ENCODE measurements at places on chromosomes 3 and 15. TPM values are rescaled to one million over a fixed set of nuclear protein-coding genes. Genes with fewer than 3 reads are reported as not detected.

GRCh38 chr3:5197470-5198312, 10.2 kb downstream of the EDEM1 start:
- DNase-seq, result no peak

DNA sequence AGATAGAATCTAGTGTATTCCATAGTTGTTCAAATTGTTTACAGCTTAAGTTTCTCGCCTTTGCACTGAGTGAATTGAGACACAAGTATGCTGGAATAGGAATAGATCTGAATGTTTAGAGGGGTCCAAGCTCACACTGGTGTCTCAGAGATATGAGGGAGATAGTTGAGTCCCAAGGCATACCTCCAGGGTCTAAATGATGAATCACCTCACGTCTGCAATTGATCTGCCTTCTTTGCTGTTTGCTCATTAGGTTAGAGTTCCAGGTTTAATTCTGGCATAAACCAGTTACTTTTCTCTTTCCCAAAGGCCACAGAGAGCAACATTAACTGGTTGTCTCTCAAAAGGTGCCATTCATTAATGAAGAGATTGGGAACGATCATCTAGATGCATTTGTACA, 106.3 kb upstream of the MME start:
- DNase-seq, result no peak

GRCh38 chr3:120182613-120183511, 88.6 kb upstream of the GSK3B start:
- no peak for DNase-seq

GRCh38 chr3:49411968-49412631, at the start of the genes RHOA and TCTA:
Gene RHOA (minus strand): TSS chr3:49411976. CDS start chr3:49375589, 36,387 bp downstream.
Gene TCTA (plus strand): TSS chr3:49412423. CDS start chr3:49412427, 4 bp downstream.
- DNase-seq, result peak; percentile 98

- no peak for DNase-seq
Measured at GRCh38 chr15:97115761-97116070, 785.2 kb downstream of the NR2F2 start.

- no peak for DNase-seq
Measured at GRCh38 chr3:4855676-4856075, 123.6 kb upstream of the BHLHE40 start.

- no peak for DNase-seq
Measured at GRCh38 chr3:71067977-71068654, 515.4 kb downstream of the FOXP1 start.

GRCh38 chr3:115409596-115409995, 213.7 kb upstream of the GAP43 start:
- no peak for DNase-seq

DNA sequence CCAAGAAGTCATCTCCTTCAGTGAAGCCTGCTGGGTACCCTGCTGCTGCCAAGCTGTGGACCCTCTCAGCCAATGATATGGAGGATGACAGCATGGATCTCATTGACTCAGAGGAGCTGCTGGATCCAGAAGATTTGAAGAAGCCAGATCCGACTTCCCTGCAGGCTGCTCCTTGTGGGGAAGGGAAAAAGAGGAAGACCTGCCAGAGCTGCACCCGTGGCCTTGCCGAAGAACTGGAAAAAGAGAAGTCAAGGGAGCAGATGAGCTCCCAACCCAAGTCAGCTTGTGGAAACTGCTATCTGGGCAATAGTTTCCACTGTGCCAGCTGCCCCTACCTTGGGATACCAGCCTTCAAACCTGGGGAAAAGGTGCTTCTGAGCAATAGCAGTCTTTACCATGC, 13.7 kb upstream of the ANP32A start:
- no peak for DNase-seq

DNA sequence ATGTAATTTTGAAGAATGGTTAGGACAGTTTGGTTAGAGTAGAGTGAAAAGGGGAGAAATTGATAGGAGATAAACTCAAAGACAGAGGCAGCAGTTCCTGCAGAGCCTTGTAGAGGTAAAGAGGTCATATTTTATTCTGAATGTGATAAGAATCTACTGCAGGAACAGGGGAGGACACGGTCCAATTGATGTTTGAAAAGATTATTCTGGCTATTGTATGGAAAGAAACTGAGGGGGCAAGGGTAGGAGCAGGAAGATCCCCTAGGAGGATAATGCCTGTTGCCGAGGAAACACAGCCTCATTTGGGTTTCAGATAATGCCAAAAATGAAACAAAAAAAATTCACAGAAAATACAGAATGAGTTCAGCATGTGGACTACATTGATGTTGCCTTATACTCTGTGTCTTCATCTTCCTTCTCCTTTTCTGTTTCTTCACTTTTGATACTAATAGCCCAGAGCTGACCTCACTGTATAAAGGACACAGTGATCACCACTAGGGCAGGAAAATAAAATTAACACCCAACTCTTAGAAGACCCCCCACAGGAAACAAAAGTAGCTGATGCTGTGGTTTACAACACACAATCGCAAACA, 454.6 kb upstream of the UBE2E2 start:
- no peak for DNase-seq

- DNase-seq, result no peak
Measured at GRCh38 chr3:16290007-16290826, 25.2 kb downstream of the OXNAD1 start.

GRCh38 chr3:31297726-31298298, 234.9 kb upstream of the STT3B start:
- DNase-seq, result no peak

- DNase-seq, result no peak
Measured at GRCh38 chr15:67110958-67111864, 45.8 kb downstream of the SMAD3 start.

- no peak for DNase-seq
Measured at GRCh38 chr3:126926684-126927400, 56.1 kb upstream of the PLXNA1 start.

- DNase-seq, result no peak
Measured at GRCh38 chr3:72830452-72831223, 17.6 kb downstream of the SHQ1 start.

GRCh38 chr3:122690096-122690495, 9.5 kb downstream of the PARP14 start:
- no peak for DNase-seq

The GOLGA8H gene
- total RNA-seq, result 0.77 TPM

The TMEM45A gene
- total RNA-seq, result 9.6 TPM

The TRH gene
- 5.3 TPM for total RNA-seq

The HCN4 gene
- 3.8 TPM for total RNA-seq

The PRICKLE2 gene
- total RNA-seq, result 23.6 TPM

The TMEM158 gene
- total RNA-seq, result 10.1 TPM

All from type B pancreatic cell (in vitro differentiated cells).